ENCODE measurements at places on chromosomes 4 and X. TPM values are rescaled to one million over a fixed set of nuclear protein-coding genes. Genes with fewer than 3 reads are reported as not detected.

Gene PROM1
- 31.3 TPM for polyA plus RNA-seq

Gene CFAP99
- polyA plus RNA-seq, result 1.6 TPM

Gene PABPC1L2B
- polyA plus RNA-seq, result not detected

Gene NAP1L3
- 7.8 TPM for polyA plus RNA-seq

Gene GNRHR
- not detected for polyA plus RNA-seq

Gene PRIMPOL
- 20.0 TPM for polyA plus RNA-seq

Gene HSFX4
- polyA plus RNA-seq, result 0.09 TPM

Gene VEGFD
- polyA plus RNA-seq, result 0.84 TPM

Gene REELD1
- 3.4 TPM for polyA plus RNA-seq

Gene FRMPD4
- 0.23 TPM for polyA plus RNA-seq

Gene RPA4
- polyA plus RNA-seq, result 0.42 TPM

GRCh38 chr4:80913381-80913780, 117.1 kb upstream of the BMP3 start:
- no peak for DNase-seq

- DNase-seq, result no peak
These were observed 31.7 kb downstream of the USP9X start for GRCh38 chrX:41116948-41117347.

DNA sequence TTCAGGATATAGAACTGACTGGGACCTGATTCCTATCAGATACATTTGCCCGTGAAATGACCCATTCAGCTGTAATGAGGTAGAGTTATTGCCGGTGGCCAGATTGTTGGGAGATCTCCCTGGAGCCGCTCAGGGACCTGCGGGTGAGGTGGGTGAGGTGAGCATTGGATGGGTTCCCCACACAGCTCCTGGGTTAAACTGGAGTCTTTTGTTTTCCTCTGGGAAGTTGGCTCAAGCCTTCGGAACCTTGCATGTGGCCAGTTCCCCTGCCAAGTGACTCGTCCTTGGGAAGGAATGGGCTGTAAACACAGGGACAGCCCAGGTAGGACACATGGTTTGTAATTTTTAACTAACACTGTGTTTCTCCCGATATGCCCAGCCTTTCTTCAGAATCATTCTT, 31.6 kb upstream of the KIT start:
- DNase-seq, result peak; percentile 62

GRCh38 chr4:2042204-2042946, 16.8 kb upstream of the NAT8L start:
- DNase-seq, result no peak

- DNase-seq, result no peak
These were observed 85.4 kb downstream of the DCHS2 start for GRCh38 chr4:154406018-154406795.

DNA sequence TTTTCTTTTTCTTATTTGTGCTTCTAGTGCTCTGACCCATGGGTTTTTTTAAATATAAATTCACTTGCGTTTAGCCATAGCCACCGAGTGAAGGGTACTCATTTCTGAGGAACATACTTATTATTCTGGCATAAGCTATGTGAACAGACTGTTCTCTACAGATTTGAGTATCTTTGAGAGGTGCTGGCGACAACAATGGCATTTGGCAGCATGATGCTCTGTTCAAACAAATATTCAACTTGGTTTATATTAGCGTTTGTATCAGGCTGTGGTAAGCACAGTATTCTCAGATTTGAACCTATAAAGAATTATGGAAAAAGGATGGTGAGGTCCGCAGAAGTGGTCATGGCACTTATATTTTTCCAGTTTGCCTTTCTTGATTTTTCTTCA, 108.7 kb upstream of the LIMCH1 start:
- DNase-seq, result no peak

- no peak for DNase-seq
These were observed 126.3 kb downstream of the RAPGEF2 start for GRCh38 chr4:159229164-159229563.

DNA sequence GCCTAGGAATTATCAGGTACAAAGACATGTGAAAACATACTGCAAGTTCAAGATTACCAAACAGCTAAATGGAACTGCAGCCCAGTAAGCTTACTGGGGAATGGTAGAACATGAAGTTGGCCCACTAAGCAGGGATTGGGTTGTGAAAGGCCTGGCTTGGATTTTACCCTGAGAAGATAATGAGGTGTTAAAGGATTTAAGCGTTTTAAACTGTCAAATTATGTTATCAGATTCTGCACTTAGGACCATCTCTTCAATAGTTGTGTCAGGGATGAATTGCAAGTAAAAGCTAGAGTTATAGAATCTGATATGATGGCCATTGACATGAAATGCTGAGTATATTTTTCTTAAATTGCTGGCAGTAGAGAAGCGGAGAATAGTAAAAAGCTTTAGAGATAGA, 225.7 kb downstream of the GRID2 start:
- no peak for DNase-seq

DNA sequence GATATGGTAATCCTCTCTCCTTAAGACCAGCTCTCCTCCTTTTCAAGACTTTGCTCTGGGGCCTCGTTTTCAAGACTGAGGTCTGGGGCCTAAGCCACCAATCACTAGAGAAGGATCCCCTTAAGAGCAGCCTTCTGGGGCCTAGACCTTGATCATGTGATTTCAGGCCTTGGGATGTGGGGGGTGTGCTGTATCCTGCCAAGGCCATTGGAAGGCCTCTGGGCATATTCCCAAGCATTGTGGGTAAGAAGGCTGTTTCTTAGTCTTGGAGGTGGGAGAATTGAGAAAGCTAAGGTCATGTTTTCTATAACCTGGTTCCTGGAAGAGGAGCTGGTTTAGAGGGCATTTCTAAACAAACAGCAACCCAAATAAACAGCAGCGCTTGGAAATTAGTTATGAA, 12.1 kb downstream of the TMEM164 start:
- no peak for DNase-seq

- DNase-seq, result no peak
These were observed 223.8 kb upstream of the PSAPL1 start for GRCh38 chr4:7658341-7659204.

GRCh38 chrX:107766470-107767150, 9.0 kb downstream of the TSC22D3 start:
- peak; percentile 7 for DNase-seq

DNA sequence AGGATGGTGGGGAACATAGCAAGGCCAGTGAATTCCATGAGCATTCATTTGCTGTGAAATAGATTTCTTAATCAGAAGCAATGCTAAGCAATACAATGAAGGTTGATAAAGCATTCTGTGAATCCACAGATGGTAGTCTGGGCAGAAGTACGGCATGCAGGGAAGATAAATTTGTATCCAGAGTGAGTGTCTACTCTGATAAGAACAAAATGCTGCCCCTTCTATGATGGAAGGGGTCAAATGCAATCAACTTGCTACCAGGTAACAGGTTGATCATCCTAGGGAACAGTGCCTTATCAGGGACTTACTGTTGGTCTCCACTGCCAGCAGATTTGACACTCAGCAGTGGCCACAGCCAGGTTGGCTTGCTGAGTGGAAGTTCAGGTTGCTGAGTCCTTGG, 189.4 kb downstream of the MAB21L2 start:
- DNase-seq, result no peak

DNA sequence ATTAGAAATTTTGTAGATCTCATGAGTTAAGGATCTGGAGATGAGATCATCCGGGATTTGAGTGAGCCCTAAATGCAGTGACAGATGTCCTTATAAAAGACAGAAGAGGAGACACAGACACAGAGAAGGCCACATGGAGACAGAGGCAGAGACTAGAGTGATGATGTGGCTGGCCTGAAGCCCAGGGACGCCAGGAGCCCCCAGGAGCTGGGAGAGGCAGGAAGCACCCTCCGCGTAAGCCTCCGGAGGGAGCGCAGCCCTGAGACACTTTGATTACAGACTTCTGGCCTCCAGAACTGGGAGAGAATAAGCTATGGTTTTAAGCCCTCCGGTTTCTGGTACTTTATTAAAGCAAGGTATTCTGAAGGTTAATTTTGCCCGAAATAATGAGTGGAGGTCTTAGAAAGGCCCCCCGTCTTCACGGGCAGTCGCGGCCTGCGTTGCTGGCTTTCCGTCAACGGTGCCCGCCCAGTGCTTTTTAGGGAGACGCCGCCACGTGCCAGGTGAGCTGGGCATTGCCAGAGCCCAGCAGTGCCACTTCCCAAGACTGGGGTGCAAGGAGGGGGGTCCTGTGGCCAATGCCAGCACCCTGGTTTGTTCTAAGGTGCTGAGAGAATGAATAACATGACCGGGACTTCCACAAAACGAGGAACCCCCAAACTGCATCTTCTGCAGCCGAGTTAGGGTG, 8.1 kb downstream of the DHRSX start:
- DNase-seq, result peak; percentile 45

DNA sequence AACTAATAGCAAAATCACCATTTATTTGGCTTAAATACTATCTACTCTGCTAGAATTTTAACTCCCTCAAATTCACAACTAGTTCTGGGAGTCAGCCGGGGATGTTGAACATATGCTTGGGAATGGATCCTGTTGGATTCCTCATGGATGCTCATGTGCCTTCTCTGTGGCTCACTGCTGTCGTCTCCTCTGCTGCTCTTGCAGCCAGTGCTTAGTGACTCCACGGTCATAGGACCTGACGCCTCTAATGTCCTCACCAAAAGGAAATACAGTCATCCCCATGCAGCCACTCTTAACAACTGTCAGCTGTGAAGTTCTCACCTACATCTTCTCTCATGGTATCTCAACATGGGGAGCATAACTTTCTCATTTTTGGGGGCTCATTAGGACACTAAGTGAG, 59.4 kb downstream of the HMGB2 start:
- DNase-seq, result no peak

- DNase-seq, result no peak
These were observed 36.9 kb upstream of the ADAD1 start for GRCh38 chr4:122341886-122342285.

GRCh38 chr4:177033135-177033534, 240.4 kb upstream of the VEGFC start:
- DNase-seq, result no peak

DNA sequence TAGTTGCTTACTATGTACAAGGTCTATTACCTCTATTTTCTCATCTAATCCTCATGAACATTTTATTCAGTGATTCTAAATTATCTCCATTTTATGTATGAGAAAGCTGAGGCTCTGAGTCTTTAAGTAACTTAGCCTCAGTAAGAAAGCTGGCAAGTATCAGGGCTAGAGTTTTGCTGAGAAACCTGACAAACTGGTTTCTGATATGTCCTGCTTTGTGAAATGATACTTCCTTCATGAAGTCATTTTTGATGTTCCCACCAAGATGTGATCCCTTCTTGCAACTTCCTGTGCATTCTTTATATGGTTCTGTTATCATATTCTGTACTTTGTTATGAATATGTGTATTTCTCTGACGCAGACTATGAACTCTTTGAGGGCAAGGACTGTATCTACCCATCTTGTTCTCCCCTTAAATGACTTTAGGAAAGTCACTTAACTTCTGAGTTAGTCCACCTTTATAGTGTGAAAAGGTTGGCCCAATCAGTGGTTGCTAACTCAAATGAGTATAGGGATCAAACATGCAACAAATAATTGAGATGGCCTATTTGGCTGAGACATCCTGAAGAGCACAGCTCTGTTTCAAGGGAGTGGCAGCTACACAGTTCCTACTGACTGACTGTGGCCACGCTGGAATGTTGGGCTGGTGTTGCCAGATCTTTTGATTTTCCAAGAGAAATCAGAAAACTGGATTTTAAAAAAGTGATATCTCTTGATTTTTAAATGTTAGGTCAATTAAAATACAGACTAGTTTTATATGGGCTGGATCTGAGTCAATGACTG, 127.9 kb upstream of the AMOT start:
- no peak for DNase-seq

- no peak for DNase-seq
These were observed 189.1 kb upstream of the RBPJ start for GRCh38 chr4:26131711-26132110.

DNA sequence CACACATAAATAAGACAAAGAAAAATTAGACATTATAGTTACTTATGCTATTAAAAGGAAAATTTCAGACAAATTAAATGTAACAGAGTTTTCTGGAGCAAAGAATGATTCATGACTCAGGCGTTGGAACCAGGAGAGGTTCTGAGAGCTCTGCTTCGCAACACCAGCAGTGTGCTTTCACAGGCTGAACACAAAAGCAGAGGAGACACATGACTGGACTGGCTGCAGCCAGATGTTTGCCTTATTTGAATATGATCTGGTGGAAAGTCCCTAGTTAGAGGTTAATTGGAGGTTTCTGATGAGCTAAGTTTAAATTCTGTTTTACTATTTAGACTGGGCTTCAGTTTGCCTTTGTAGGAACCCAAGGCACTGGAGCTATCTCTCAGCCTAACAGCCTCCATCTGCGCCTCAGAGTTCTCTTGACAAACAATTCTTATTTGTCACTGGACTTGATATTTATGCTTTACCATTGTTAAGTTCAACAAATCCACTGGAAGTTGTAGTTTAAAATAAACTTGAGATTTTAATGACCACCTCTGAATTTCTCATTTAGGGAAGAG, 16.2 kb downstream of the BOD1L1 start:
- no peak for DNase-seq

DNA sequence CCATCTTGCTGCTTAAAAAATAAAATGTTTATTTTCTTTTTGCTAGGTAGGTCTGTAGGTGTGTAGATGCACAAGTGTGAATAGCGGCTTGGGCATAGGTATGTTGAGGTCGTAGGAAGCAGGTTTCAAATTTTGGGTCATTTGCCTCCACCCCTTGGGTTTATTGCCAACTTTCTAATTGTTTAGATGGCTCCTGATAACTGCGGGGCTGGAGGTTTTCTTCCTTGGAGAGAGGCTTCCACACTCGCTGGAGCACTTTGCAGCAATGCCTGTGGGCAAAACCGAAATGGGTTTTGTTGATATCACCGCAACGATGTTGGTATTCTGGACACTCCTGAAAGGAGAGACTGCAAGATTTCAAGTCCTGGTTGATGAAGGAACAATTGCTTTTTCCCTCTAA, 3.9 kb upstream of the POU4F2 start:
- DNase-seq, result no peak

- no peak for DNase-seq
These were observed 294 bp downstream of the ATP8A1 start for GRCh38 chr4:42656679-42656943.

DNA sequence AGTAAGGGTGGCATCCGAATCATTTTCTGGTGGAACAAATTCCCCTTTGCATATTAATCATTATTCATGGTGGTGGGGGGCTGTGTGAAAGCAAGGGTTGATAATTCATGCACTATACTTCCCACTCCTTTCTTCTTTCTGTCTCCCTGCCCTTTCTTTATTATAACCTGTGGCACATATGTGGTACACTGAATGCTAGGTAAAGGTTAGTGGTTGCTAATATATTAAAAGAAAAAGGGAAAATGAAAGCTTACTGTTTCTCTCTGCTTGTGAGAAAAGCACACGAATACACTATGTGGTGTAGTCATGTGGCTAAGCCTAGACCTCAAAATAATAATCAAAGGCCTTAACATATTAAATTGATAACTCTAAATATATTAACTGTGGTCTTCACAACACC, 178.4 kb upstream of the RPS6KA3 start:
- no peak for DNase-seq

- DNase-seq, result no peak
These were observed 11.8 kb upstream of the SMIM43 start for GRCh38 chr4:121776610-121777401.

- DNase-seq, result no peak
These were observed 19.0 kb downstream of the THOC2 start for GRCh38 chrX:123713841-123714240.
